LNCaP clone FGC (cell line): ENCODE measurements at places on chromosomes 7 and 10.

- no peak for DNase-seq
Measured at GRCh38 chr10:75632805-75633462, 201.5 kb downstream of the LRMDA start.

GRCh38 chr7:38629651-38630510 lies 1.3 kb downstream of the AMPH start:
- no peak for DNase-seq

DNA sequence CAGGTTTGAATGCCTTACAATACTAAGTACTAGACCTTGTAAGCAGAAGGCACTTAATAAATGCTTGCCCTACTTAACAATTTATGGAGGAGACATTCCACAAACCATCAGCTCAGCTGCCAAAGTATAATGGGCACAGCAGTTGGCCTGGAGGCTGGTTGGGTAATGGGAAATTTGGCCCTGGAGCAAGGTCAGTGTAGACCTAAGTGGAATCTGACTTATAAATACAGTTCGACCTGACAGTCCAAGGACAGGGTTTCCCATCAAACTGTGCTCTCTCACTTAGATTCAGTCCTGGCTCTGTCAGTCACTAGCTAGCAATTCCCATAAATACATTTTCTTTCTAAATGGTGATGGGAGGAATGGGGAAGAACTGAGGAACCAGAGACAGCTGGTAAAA lies 62.6 kb upstream of the ABCB4 start:
- no peak for DNase-seq

DNA sequence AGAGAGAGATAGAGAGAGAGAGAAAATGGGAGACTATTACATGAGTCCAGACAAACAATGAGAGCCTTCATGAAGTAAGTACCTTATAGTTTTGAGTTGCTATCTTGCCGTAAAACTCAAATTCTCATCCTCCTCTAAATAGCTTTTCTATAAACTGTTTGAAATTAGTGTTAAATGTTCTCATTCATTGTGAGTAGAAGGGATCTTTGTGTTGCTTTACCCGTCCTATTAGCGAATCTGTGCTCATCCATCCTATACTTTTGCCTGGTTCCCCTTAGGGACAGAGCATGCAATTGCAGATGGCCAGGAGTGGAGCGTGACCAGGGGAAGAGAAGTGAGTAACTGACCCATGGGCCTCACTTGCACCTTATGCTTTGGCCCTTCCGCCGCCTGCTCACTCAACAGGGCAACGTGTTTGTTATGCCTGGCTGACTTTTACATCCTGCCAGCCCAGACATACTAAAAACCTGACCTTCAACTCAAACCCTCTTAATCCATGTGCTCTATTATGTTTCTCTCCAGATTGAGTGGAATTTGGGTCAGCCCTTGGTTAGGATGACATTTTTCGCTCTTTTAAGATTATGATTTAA lies 244.2 kb upstream of the YAE1 start:
- no peak for DNase-seq

GRCh38 chr7:138890499-138891445 lies 90.4 kb downstream of the KIAA1549 start:
- DNase-seq: no peak

GRCh38 chr7:43953071-43953470 lies 26.8 kb downstream of the UBE2D4 start:
- DNase-seq: no peak

- DNase-seq: no peak
Measured at GRCh38 chr7:108376206-108376605, 80.0 kb downstream of the NRCAM start.

- no peak for DNase-seq
Measured at GRCh38 chr10:113445736-113446135, 107.1 kb upstream of the HABP2 start.

DNA sequence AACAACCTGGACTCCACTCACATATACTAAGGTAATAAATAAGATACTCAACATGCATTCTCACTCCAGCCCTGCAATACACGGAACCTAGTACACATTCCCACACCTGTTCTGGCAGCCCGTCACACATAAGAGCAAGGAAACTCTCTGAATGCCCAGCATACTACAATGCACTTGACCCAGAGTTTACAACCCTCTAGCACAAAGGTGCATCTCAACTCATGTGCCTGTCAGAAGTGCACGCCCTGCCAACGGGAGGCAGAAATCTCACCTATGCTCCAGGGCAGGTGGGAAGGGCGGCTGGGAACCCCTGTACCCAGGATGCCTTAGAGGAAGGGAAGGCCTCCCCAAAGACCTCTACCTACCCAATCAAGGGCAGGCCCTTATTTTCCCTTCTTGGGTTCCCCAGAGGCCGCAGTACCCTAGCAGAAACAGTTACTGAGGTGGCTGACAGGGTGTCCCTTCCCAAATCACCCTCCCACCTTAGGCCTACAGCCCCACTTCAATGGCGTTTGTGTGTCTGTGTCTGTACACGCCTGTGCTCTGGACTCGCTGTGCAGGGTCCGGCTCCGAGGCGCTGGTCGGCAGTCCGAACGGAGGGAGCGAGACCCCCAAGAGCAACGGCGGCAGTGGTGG lies 2.0 kb downstream of the EVX1 start:
- no peak for DNase-seq

GRCh38 chr10:100710151-100710871 lies 35.1 kb upstream of the PAX2 start:
- DNase-seq: no peak

DNA sequence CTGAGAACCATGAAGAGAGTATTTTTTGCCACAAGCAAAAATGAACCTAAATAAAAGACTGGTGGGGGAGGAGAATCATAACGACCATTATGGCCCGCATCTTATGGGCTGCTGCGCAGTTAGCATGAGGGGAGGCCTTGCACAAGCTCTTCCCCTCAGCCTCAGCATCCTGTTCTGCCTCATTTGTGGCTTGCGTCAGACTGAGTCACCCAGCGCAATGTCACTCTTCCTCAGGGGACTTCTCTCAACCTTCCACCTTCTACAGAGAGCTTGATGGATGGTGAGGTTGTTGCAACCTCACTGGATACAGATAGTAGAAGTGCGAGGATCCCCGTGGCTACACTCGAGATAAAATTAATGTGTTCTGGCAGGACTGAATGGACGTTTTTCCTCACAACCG lies 16.8 kb upstream of the GPR15LG start:
- no peak for DNase-seq

DNA sequence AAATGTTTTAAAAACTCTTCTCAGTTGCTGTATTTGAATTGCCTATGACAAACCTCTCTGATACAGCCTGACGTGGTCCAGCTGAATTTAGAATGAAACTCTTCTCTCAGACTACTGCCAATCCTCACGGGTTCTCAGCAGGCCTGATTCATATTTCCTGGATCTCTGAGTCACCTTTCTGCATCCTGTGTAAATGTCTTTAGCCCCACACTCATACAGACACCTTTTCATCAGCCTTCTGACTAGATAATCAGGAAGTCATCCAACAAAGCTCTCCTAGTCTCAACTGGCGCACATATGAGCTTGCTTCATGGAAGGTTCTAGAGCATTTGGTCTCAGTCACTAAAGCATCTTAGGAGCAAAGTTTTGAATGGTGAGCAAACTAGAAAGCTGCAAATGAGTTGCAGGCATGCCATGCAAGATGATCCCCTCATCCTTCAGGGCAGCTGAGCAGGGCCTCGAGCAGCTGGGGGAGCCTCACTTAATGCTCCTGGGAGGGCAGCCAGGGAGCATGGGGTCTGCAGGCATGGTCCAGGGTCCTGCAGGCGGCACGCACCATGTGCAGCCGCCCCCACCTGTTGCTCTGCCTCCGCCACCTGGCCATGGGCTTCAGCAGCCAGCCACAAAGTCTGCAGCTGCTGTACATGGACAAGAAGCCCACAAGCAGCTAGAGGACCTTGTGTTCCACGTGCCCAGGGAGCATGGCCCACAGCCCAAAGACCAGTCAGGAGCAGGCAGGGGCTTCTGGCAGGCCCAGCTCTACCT lies 182.8 kb downstream of the ARHGAP12 start:
- DNase-seq: no peak

GRCh38 chr7:137813541-137813940 lies 33.2 kb downstream of the DGKI start:
- no peak for DNase-seq

DNA sequence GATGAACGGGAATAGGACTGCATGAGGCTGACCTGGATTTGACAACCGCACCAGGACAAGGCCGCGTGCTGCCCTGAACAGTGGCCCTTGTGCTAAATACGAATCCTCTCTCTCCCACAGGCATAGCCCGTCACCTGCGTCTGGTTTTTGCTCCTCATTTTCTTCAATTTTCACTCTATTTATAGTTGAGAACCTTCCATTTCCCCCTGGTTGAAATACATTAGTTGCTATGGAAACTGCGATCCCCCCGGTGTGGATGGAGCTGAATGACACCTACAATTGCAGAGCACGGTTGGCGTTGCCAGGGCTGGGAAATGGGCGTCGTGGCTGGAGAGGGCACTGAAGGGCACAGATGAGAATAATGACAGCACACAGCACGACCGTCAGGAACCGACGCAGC lies 158.6 kb upstream of the PITRM1 start:
- DNase-seq: no peak

GRCh38 chr7:5414916-5415315 lies 8.7 kb downstream of the TNRC18 start:
- no peak for DNase-seq

DNA sequence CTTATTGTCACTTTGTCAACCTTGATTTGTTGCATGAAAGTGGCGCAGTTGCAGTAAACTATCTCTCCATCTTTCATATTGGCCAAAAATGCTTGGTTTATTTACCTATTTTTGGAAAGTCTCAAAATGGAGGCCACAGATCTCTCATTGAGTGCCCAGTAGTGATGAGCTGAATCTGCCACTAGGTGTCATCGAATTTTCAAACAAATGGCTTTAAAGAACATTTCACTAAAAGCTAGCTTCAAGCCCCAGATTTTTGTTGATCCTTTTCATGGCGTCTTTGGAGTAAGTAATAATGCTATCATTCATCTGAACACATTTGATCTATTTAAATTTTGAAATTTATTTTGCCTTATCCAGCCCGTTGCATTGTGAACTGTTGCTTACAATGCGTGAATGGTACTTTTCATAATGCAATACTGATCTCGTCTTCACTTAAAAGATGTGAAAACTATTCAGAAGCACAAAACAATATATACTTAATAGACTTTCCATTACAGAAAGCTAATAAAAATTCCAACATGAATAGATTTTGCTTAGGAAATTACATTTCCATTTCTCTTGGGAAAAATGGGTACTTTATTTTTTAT lies 236.2 kb downstream of the DNAJB9 start:
- DNase-seq: no peak

- DNase-seq: no peak
Measured at GRCh38 chr10:126387041-126387921, 996 bp downstream of the ADAM12 start.

- no peak for DNase-seq
Measured at GRCh38 chr7:19110026-19110730, 7.3 kb downstream of the TWIST1 start.

GRCh38 chr7:117401293-117402002 lies 25.8 kb downstream of the ASZ1 start:
- DNase-seq: no peak

DNA sequence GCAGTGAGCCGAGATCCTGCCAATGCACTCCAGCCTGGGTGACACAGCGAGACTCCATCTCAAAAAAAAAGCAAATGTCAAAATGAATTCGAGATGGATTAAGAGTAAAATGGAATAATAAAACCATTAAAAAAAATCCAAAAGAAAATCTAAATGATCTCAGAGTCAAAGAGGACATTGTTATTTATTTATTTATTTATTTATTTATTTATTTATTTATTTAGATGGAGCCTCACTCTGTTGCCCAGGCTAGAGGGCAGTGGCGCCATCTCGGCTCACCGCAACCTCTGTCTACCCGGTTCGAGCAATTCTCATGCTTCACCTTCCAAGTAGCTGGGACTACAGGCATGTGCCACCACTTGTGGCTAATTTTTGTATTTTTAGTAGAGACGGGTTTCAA lies 349.2 kb downstream of the ANKRD30A start:
- no peak for DNase-seq

DNA sequence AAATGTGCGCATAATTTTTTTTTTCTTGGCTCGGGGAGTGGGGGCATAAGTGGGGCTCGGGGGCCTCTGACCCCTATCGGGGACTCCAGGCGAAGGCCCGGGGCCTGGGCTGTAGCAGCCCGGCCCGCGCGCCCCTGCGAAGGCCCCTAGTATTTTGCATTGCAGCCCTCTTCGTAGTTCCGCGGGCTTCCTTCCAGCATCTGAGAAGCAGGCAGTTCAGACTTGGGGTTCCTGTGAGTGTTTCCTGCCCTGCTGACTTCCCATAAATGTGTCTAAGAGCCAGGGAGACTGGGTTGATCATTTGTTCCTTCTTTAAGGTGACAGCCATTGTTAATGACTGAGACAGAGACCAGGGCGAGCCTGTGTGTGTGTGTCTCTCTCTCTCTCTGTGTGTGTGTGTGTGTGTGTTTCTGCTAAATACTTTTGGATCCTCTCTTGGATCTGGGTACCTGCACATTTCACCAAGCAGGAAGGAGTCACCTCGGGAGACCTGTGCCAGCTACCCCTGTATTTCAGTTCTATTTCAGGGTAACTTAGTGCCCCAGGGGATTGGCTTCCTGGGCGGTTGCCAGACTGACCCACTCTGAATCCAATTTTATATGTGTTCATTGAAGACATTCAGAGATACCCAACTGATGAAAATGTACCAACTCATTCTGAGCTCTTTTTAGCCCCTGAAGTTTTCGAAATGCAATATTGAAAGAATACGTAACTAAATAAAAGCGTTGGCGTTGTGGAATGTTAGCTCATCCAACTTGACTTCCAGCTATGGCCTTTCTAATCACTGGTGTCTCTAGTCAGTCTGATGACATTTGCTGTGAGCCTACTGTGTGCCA lies 805 bp downstream of the MSRB2 start:
- DNase-seq: no peak

DNA sequence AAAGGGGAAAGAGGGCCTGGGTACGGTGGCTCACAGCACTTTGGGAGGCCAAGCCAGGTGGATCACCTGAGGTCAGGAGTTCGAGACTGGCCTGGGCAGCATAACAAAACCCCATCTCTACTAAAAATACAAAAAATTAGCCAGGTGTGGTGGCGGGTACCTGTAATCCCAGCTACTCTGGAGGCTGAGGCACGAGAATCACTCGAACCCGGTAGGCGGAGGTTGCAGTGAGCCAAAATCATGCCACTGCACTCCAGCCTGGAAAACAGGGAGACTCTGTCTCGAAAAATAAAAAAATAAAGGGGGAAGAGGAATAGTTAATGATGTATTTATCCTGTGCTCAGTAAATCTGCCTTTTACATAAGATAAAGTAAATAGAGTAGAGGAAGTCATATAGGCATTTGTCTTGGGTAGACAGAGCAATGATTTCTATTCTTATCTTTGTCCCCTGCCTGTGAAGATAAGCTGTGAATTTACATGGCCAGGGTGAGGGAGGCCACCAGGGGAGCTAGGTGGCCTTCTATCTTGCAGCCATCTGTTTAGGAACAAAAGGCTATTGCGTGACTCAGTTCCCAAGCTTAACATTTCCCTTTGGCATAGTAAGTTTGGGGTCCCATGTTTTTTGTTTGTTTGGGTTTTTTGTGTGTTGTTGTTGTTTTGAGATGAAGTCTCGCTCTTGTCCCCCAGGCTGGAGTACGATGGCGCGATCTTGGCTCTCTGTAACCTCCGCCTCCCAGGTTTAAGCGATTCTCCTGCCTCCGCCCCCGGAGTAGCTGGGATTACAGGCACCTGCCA lies 73.2 kb upstream of the GTF2I start:
- DNase-seq: no peak

GRCh38 chr7:137069249-137069963 lies 201.0 kb downstream of the CHRM2 start:
- DNase-seq: no peak
